ENCODE measurements at places on chromosomes 16 and 17. TPM values are rescaled to one million over a fixed set of nuclear protein-coding genes. Genes with fewer than 3 reads are reported as not detected.
A peak's percentile ranks its signal among the peaks of the same experiment; 100 is the strongest.

GRCh38 chr17:60390925-60391470 is 935 bp downstream of the USP32 start:
- no peak for DNase-seq

DNA sequence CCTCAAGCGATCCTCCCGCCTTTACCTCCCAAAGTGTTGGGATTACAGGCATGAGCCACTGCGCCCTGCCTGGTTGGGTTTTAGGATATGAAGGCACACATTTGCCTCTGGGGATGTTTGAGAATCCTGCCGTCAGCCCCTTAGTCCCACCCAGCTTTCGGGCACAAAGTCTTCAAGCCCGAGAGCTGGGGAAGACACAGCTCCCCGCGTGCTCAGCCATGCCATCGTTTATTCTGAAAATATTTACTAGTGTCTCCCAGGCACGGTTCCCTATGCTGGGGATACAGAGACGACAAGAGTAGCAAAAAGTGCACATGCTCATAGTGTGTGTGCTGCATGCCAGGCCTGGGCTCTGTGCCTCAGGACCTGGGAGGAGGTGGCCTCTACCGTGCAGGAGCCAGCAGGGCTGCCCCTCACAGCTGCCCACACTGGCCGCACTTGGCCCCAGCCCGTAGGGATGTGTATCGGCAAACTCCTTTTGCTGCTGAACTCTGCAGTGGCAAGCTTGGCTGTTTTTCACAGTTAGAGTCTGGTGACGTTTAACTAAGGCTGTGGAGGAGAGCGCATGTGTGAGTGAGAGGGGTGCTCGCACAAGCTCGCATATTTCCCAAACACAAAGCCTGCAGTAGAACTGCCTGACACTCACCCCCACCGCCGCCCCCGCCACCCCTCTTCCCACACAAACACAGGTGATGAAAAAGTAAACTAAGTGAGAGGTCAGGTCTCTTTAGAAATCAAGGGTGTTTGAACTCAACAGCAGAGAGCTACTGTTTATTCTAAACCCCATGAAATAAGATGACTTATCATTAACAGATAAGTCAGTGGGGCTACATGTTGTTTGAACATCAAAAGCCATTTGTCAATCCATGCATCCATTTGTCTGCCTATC is 266.4 kb downstream of the MRTFB start:
- DNase-seq, result no peak

- no peak for DNase-seq
Observed at GRCh38 chr17:5097101-5097834, 14.4 kb downstream of the ZNF232 start.

DNA sequence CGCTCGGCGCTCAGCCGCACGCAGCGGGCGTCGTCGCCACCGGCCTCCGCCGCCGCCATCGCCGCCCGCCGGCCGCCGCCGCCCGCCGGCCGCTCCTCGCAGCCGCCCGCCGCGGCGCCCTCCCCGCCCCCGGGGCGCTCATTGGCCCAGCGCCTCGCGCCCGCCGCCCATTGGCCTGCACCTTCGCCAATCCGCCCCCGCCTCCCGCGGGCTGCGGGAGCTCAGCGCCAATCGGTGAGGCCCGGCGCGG is at the start of gene PGP:
PGP (minus strand) TSS at position 122 of the 250 bp plus-strand sequence; CDS start at position 59, 63 bp downstream.
- DNase-seq, result no peak

DNA sequence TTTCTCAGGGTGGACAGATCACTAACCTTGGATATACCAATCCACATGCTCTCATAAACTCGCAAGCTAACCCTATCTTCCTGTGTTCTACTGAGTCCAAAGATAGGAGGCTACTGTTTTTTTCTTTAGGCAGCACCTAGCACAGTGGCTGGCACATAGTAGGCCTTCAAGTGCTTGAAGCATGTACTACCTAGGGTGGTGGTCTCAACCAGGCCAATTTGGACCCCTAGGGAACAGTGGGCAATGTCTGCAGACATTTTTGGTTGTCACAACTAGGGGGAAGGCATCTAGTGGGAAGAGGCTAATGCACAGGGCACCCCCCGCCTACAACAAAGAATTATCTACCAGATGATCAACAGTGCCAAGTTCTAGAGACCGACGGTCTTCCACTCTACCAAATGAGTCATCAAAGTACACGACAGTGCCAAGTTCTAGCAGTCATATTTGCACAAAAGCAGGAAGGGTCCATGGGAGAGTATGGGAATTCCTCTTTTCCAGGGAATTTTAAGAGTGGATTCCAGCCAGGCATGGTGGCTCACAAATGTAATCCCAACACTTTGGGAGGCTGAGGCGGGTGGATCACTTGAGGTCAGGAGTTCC is 390.3 kb downstream of the SLC39A11 start:
- no peak for DNase-seq

DNA sequence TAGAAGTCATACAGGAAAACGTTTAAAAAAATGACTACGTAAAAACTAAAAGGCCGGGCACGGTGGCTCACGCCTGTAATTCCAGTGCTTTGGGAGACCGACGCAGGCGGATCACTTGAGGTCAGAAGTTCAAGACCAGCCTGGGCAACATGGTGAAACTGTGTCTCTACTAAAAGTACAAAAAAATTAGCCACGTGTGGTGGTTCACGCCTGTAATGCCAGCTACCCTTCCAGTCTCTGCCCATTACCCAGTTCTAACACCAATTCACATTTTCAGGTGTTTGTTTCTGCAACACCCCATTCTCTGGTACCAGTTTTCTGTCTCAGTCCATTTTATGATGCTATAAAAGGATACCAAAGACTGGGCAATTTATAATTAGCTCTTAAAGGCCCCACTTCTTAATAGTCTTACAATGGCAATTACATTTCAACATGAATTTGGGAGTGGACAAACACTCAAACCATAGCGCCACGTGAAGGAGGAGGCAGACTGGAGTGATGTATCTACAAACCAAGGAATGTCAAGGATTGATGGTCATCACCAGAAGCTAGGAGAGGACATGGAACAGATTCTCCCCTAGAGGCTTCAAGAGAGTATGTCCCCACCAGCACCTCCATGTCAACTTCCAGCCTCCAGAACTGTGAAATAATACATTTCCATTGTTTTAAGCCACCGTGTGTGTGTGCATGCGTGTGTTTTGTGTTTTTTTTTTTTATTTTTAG is 791 bp upstream of the C17orf75 start:
- DNase-seq, result peak; percentile 34

GRCh38 chr16:27826081-27826892 is 237.2 kb downstream of the GSG1L start:
- no peak for DNase-seq

Gene ANKRD40CL
- not detected for total RNA-seq

Gene SNAI3
- not detected for total RNA-seq

Gene NPIPA8
- 0.39 TPM for total RNA-seq

Gene GJC1
- total RNA-seq, result 40.6 TPM
